ENCODE measurements at places on chromosomes 7 and 10.

DNA sequence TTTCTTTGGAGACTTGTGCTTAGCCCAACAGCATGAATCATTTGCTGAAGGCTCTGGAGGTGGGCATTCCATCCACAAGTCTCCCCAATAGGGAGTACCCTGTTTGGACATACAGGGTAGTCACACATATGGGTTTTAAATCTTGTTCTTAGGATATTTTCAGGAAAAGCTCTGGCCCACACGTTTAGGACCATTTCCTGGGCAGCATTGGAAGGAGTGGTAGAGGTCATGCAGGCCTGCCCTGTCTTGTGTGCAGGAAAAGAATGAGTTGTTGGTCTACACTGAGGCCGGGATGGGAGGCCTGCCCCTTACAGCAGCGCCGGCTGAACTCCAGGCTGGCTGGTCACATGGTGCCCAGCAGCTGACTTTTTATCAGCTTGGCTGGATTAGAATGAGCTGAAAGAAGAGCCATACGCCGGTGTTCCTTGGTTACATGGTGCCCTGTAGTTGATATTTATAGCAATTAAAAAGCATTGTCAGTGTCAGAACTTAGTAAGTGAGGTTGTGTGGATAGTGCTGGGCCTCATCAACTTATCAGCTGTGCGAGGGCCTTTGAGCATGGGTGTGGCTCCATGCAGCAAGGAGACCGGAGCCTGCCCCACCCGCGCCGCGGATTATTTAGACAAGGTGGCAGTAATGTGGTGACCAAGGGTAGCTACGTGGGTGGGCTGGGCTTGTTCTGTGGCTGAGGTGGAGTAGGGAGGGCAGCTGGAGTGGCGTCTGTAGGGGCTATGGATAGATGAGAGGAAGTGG, 28.6 kb downstream of the OGDH start:
- DNase-seq, result no peak

GRCh38 chr10:78688901-78689583, 379.7 kb upstream of the ZMIZ1 start:
- no peak for DNase-seq

DNA sequence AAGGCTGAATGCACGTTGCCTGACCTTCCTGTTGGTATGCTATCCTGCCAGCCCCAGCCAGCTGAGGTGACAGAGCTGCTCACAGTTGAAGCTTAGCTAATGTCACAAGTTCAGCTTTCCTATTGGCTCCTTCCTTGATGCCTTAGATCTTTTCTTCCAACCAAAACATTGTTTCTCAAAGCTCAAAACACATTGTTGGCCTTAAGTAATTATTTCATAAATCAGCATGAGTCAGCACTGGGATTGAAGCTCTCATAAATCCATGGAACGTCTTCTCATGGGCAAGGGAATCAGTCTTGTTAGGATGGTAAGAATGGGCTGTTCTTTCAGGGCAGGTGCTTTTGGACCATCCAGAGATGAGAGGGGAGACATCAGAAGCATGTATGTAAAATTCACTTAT, 128.1 kb upstream of the SAMD8 start:
- DNase-seq, result no peak

- DNase-seq, result no peak
Observed at GRCh38 chr10:3783682-3784432, 1.2 kb downstream of the KLF6 start.

GRCh38 chr10:102580230-102580629, 64.0 kb upstream of the TRIM8 start:
- DNase-seq, result no peak

DNA sequence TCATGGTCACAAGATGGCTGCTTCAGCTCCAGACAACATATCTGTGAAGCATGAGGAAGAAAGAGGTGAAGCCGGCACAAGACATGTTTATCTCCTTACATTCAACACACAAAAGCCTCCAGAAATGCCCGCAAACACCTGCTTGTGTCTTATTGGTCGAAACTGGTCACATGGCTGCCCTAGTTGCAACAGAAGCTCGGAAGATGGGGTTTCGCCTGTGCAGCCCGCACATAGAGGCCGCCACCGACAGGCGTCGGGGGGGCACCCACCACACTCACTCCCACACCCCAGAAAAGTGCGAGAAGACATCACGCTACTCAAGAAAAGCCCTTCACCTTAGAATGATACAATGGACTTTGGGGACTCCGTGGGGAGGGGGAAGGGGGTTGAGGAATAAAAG, 63.0 kb upstream of the MGMT start:
- no peak for DNase-seq

DNA sequence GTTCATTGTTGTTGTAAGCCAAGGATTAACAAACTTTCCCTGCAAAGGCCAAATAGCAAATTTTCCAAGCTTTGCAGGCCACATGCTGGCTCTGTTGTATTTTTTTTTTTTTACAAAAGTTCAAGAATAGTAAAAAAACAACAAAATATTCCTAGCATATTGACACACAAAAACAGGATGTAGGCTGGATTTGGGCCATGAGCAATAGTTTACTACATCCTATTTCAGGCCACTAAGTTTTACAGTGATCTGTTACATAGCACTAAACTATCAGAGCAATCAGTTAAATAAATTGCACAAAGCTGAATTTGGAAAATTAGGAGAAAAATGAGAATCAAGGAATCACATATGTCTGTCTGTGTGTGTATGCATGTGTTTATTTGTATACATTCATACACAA, 491.8 kb upstream of the GHITM start:
- no peak for DNase-seq

GRCh38 chr10:100554902-100555301, 19.2 kb downstream of the HIF1AN start:
- no peak for DNase-seq

DNA sequence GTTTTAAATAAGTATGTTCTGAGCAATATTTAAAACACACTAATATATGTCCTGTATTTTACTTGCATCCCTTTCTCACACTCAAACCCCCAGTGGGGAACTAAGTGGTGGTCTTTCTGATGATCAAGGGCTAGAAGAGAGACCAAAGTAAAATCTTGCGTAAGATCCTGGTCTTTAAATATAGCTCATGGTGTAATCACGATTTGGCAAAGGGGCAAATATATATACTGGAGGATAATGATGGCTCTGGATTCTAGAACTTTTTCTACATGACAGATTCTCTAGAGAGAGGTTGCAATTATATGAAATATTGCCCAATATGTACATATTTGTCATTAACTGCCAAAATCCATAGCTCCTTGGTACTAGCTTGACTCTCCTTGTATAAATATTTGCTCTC, 438.3 kb downstream of the NXPH1 start:
- no peak for DNase-seq

- DNase-seq, result no peak
Observed at GRCh38 chr10:122286867-122287266, 15.8 kb downstream of the BTBD16 start.

GRCh38 chr10:103507235-103508191, 14.0 kb downstream of the NEURL1 start:
- no peak for DNase-seq

GRCh38 chr10:51615764-51616298, 83.6 kb downstream of the CSTF2T start:
- no peak for DNase-seq

- no peak for DNase-seq
Observed at GRCh38 chr10:21403256-21404015, 122.0 kb downstream of the SKIDA1 start.

- no peak for DNase-seq
Observed at GRCh38 chr10:125166658-125167057, 6.3 kb upstream of the CTBP2 start.
